Foreskin fibroblast (primary cell): ENCODE measurements at places on chromosomes 6 and 20.
A peak's percentile ranks its signal among the peaks of the same experiment; 100 is the strongest.

DNA sequence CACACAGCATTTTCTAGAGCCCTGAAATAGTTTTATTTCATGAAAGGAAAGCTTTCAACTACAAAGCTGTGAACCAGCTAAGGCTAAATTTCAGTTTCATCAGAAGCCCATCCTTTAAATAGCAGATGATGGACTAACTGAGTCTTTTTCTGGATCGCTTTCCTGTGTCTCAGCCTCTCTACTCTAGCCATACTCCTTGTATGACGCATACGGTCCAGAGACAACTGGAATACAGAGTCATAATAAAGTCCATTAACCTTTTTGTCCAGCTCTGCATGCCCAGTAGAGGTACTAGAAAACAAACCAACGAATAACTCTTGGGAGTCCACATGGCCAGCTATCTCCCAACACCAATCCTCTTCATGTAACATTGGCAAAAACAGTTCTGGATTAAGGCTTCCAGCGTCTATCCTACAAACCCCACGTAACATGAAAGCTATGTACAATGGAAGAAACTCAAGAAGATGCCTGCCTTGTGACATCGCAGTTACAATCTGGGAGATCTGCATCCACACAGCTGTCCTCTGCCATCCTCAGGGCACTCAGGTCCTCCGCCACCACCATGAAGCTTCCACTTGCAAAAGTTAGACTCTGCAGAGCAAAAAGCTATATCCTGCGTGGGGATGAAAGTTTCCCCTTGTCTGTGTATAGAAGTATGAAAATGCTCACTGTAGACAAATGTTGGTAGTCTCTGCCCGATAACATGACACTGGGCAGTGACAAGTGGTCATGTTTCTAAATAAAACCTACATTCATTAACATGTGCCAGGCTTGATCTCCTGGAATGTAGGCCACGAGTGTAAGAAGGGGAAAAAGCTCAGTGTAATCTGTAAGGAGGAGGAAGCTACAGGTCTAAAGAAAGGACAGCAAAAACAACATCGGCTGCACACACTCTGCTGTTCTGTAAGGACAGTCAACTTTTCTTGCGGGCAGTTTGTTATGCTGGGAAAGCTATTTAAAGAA lies 360.4 kb downstream of the ESR1 start:
- DNase-seq = no peak

- peak; percentile 20 for DNase-seq
Observed at GRCh38 chr20:12970372-12970821, 38.4 kb upstream of the SPTLC3 start.

DNA sequence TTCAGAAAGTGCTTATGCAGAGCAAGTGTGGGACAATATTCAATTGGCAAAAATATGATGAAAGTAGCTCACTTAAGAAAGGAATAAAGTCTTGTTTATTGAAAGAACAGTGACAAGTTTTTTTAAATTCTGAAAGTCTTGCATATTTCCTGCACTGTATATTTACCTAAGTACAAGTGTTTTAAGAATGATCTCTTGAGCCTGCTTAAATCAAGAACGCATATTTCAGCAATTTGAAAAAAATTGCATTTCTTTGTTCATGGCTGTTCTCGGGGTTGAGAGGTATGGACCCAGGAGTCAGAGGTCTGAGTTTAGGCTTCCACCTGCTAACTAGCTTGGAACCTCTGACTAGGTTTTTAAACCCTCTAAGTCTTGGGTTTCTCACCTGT lies 27.4 kb downstream of the SLC22A3 start:
- DNase-seq = no peak

GRCh38 chr6:5379647-5380242 lies 118.4 kb downstream of the FARS2 start:
- DNase-seq = peak; percentile 39

DNA sequence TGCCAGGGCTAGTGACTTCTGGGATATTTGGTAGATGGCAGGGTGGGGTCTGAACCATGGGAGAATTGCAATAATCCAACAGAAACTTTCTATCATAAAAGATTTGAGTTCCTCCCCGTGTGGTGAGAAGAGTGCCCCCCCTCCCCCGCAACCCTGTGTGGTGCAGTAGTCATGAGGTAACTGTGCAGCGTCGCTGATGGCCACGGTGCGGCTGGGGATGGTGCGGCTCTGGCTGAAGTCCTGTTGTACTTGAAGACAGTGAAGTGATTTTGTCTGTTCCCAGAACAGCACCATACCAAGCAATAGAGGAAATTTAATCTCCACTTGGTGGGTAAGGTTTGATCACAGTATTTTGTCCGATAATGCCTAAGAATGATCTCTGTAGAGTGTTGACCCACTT lies 654.8 kb upstream of the POU3F2 start:
- no peak for DNase-seq

- DNase-seq = no peak
Observed at GRCh38 chr6:44514576-44515193, 127.2 kb downstream of the CDC5L start.

DNA sequence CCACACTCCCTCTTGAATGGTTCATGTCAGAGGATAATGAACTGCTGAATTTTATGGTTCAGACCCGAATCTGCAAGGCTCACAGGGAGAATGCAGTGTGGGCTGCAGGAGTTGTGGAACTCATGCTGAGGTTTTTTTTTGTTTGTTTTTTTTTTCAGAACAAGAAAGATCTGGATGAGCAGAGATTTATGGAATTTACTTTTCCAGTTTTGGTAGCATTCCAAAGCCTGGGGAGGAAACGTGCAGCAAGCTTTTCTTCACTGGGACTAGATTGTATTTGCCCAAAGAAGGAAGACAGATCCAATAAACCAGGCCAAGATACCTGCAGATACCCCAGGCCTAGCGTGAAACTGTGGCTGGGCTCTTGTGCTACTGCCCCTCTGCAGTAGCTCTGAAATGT lies 223.9 kb upstream of the TAB2 start:
- peak; percentile 65 for DNase-seq

GRCh38 chr6:68445926-68446325 lies 189.2 kb upstream of the ADGRB3 start:
- DNase-seq = no peak

GRCh38 chr6:52718550-52718949 lies 44.7 kb downstream of the GSTA2 start:
- DNase-seq = no peak

DNA sequence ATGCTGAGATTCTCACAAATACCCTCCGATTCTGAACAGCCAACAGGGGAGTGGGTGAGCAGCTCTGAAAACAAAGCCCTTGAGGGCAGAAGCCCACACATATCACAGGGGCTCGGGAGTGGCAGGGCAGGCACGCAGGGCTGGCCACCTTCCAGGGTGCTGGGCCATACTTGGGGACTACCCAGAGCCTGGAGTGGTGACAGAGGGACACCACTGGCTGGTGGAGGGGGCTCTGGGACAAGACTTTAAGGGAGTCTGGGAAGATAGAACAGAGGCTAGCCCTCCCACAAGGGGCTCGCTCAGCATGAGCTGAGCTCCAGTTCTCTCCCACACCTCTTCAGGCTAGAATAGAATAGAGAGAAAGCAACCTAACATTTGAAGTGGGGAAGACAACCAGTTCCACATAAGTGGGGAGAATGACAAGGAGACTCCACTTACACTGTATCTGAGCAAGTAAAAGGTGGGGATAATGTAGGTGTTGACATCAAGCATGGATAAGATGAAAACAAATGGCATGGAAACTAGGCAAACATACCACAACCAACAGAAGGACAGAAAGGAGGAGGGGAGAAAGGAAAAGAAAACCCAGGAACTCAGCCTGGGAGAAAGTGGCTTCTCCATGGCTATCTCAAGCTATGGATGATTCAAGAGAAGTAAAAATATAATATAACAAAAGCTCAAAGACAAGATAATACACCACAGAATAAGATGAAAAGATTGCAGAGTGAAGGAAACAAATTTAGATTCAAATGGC lies 7.0 kb downstream of the PPIL1 start:
- DNase-seq = no peak

GRCh38 chr6:69422475-69422874 lies 374.3 kb downstream of the LMBRD1 start:
- DNase-seq = no peak

DNA sequence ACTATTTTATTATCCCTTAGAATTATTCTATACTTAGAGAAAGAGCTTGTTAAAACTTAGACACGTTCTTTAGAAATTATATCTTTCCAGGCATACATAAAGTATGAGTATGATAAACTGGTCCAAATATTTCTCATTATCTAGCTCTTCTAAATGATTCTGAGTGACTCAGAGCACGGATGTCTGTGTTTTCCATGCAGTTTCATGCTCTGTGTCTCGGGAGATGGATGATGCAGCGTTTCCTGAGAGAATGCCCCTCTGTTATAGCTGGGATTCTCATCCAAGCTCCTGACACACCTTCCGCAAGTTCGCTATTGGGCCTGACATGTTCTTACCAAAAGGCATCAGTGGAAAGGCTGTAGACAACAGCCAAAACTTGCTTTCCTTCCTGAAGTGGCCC lies 19.3 kb downstream of the SIRT5 start:
- no peak for DNase-seq

- no peak for DNase-seq
Observed at GRCh38 chr20:49676581-49677291, 36.9 kb downstream of the B4GALT5 start.

GRCh38 chr6:139728876-139729427 lies 354.5 kb upstream of the CITED2 start:
- no peak for DNase-seq

GRCh38 chr6:160971171-160971570 lies 20.4 kb upstream of the MAP3K4 start:
- DNase-seq = peak; percentile 57

- no peak for DNase-seq
Observed at GRCh38 chr20:19435316-19435715, 222.9 kb downstream of the SLC24A3 start.

GRCh38 chr6:130118236-130118635 lies 99.9 kb downstream of the L3MBTL3 start:
- DNase-seq = no peak

DNA sequence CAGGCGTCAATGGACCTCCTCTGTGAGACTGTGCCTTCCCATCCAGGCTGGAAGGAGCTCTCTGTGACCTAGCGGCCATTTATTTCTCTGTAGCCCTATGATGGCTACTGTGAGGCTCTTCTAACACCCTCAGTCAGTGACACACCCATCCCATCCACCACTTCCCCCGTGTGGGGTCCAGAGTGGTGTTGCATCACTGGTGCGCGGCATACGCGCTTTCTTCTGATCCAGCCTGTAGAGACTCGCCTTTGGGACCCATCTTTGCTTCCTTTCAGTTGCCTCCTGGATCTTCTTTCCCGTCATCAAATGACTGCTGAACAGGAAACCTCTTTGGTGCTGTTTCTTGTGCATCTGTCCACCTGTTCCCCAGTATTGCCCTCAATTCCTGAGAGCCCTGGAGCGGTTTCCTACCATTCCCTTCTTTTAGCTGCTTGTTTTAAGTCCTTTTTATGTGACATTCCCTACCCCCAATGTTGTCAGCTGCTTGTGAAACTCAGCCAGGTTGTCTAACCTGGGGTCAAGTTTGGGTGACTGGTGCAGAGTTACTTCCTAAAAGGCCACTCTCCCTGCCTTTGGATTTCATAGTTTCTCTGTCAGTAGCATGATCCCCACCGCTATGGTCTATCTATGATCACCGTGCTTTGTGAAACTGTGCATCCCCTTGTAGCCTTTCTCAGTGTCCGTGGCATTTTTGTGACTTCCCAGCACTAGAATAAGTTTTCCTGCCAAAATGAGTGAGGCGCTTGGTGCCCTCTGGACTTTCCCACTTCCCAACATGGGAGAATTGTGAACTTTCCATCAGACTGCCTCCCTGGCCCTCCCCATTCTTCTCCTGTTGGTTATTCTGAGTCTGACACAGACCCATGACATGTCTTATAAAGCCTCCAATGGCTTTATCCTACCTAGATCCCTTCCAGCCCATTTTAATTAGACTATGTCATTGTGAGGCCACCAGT lies 5.7 kb downstream of the PRR3 start:
- DNase-seq = no peak

DNA sequence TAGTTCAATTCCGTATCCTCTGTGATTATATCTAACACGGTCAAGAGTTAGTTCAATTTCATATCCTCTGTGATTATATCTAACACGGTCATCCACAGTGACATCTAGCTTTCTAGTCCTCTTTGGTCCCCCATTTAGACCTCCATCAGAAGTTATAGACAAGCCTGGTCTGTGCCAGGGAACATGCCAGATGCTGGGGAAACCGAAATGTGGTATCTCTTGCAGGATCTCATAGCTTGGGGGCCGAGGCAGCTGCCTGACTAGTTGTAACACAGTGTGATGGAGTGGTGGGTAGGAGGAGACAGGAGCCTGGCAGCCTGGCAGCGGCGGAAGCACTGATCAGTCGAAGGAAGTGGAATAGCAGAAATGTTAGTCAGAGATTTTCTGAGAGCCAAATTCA lies 13.8 kb upstream of the SMOC2 start:
- DNase-seq = no peak

GRCh38 chr6:106318061-106318460 lies 7.5 kb downstream of the ATG5 start:
- no peak for DNase-seq

- DNase-seq = no peak
Observed at GRCh38 chr6:123810948-123811347, 7.3 kb downstream of the NKAIN2 start.

DNA sequence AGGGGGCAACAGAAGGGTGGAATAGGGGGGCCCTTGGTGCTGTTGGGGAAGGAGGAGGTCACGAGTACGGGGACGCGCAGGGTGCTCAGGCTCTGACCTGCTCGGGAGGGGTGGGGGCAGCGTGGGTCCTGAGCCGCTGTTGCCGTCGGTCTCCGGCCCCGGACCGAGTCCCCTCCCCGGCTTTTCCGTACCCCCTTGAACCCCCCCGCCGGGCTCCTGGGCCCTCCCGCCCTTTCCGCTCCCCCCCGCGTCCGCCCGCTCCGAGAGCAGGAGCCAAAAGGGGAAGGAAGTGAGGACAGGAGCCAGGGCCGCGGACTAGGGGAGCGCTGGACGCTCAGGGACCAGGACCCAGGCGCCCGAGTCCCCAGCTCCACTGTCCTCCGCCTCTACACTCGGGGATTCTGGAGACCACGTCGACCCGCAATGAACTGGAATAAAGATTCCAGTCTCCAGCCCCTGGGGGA lies at the start of gene RGL2:
Gene RGL2 (minus strand): TSS at position 170 of the 464 bp plus-strand sequence. CDS start 332 bp downstream, outside the sequence.
- peak; percentile 85 for DNase-seq

DNA sequence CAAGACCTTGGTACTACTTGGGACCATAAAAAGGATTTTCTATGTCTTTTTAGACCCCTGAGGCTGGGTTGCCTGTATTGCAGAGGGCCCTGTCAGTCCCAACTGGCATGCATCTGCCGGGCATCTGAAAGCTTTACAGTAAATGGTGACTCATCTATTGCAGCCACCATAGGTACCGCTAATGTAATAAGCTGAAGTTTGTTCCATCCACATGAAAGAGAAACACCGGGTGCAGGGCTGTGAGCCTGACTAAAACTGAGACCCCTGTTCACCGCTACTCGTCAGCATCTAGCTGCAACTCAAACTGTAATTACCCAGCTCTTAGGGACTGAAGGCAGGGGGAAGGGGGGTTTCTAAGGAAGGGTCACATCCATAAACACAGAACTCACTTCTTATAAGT lies 49.5 kb downstream of the TRERF1 start:
- peak; percentile 30 for DNase-seq
